Coronary artery (tissue), 2 donors: ENCODE measurements at places on chromosomes 13 and 19.

GRCh38 chr13:36907821-36908220 is 12.2 kb downstream of the SMAD9 start:
- DNase-seq, result no peak

- no peak for DNase-seq
These were observed 7.4 kb upstream of the KLHL26 start for GRCh38 chr19:18629166-18630088.

DNA sequence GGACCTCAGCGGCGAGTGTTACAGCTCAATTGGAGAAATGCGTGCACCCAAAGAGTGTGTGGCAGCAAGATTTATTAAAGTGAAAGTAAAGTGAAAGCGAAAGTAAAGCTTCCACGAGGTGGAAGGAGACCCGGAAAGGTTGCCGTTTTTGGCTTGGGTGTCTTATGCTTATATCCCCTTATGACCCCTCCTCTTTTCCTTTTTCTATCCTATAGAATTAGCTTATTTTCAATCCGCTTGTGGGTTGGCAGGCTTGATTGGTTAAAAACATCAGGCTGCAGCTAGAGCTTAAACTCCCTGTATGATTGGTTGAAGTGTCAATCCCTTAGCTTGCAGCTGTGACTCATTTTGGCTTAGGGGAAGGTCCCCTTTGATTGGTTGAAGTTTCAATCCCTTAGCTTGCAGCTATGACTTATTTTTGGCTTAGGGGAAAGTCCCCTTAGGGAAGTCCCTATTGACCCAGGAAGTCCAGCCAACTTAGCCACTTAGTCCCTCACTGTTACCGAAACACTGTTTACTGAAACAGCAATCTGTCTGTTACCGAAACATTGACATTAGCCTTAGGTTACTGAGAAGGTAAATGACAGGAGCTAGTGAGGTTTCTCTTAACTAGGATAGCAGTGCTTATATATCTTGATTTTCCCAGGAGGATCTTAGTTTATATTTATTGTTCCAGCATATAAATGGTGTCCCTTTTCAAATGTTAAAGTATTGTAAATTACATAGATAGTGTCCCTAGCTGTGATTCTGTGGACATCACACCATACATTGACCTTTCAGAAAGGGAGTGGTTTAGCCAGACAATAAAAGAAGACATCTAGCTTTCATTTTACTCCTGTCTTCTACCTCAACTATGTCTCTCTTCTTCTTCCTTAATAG is 575.8 kb downstream of the DACH1 start:
- no peak for DNase-seq

DNA sequence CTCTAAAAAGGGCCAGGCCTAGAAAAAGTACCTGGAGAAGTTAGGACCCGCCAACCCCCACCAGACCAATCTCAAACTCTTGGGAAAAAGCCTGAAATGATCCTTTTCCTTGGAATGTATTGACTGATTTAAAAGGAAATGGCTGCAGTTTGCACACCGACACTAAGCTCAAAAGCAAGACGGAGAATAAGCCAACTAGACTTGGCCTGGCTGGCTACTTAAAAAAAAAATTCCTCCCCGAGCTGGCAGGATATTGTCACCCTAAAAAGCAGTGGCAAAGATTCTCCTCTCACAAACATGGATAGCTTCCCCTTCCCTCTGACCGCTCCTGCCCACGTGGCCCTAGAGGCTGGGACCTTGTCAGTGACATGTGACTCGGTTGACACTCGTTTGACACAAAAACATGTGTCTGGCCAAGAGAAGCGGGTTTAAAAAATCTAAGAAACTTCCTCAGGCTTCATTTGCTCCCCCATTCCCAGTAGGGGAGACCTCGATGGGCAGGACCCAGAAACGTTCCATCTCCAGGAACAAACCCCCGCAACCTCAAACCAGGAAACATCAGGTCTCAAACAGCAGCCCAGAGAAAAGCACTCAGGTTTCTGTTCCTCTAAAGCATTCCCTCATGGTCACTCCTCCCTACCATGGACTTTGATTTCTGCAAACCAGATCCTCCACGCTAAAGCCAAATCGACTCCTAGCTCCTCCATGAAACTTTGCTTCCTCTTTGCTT is 1.3 kb downstream of the RFX1 start:
- peak; percentile 89 for DNase-seq

- DNase-seq, result no peak
These were observed 341.3 kb downstream of the SPRY2 start for GRCh38 chr13:79999601-80000000.

DNA sequence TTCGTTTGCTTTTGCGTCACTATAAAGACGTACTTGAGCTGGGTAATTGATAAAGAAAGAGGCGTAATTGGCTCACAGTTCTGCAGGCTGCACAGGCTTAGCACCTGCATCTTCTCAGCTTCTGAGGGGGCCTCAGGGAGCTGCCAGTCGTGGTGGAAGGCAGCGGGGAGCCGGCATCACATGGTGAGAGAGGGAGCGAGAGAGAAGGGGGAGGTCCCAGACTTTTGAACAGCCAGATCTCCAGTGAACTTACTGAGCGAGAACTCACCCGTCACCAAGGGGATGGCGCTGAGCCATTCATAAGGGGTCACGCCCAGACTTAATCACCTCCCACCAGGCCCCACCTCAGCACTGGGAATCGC is 58.7 kb upstream of the F7 start:
- no peak for DNase-seq

DNA sequence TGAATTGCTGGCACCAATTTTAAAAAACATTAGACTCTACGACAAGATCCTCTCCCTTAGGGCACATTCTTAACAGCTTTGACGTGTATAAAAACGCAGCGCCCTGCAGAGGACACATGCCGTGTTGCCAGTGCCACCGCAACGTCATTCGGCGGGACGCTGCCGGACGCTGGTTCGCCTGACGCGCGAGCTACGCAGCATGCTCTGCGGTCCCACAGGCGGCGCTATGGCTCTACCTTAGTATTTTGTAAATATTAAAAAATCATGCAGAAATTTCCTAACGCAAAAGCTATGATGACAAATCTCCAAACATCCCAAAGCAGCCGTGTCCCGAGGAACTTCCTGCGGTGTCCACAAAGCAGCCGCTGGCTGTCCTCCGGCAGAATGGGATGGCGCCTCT is 4.2 kb upstream of the ADPRHL1 start:
- no peak for DNase-seq

GRCh38 chr19:11577451-11578257 is at the start of gene ACP5:
Gene ACP5, minus strand, starts transcription at chr19:11577645. Its CDS starts 328 bp downstream, at chr19:11577317.
- DNase-seq, result no peak

- DNase-seq, result no peak
These were observed 932 bp downstream of the SLC35E1 start for GRCh38 chr19:16571283-16571682.

DNA sequence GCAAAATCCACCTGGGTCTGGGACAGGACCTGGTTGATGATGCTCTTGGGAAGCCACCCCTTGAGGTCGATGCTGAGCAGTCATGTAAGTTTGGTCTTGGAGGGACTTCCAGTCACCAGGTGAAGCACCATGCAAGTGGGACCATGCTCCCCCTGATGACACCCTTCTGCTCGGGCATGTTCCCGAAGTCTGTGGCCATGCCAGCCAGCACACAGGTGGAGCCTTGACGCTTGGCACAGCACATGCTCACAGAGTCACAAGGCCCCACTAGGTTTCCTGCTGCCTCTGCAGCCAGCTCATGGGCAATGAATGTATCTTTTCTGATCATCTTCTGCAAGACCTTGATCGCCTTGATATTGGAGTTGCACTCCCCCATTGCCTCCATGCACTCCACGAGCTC is 1920.2 kb downstream of the PCDH9 start:
- DNase-seq, result no peak

- DNase-seq, result no peak
These were observed 277.0 kb upstream of the PCDH20 start for GRCh38 chr13:61692691-61693090.

GRCh38 chr13:24459234-24459633 is 53.3 kb downstream of the PARP4 start:
- DNase-seq, result no peak

DNA sequence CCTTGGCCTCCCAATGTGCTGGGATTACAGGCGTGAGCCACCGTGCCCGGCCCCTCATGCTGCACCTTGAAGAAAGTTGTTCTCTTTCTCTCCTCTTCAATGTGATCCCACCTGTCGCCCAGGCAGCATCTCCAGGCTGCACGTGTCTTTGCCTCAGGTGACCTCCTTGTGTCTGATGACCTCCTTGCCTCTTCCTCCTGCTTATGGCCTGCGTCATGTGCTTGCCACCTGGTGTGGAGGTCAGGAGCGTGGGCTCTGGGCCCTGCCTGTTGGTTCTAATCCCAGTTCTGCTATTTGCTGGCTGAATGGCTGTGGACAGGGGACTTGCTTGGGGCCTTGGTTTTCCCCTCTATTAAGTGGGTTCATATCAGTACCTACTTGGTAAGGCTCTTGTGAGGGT is 6.3 kb downstream of the BICRA start:
- DNase-seq, result no peak

GRCh38 chr19:42303101-42303464 is 659 bp upstream of the PAFAH1B3 start:
- no peak for DNase-seq

- no peak for DNase-seq
These were observed 73.9 kb upstream of the SLC10A2 start for GRCh38 chr13:103140001-103140671.

- no peak for DNase-seq
These were observed 2.9 kb downstream of the TMPRSS9 start for GRCh38 chr19:2362970-2363300.

DNA sequence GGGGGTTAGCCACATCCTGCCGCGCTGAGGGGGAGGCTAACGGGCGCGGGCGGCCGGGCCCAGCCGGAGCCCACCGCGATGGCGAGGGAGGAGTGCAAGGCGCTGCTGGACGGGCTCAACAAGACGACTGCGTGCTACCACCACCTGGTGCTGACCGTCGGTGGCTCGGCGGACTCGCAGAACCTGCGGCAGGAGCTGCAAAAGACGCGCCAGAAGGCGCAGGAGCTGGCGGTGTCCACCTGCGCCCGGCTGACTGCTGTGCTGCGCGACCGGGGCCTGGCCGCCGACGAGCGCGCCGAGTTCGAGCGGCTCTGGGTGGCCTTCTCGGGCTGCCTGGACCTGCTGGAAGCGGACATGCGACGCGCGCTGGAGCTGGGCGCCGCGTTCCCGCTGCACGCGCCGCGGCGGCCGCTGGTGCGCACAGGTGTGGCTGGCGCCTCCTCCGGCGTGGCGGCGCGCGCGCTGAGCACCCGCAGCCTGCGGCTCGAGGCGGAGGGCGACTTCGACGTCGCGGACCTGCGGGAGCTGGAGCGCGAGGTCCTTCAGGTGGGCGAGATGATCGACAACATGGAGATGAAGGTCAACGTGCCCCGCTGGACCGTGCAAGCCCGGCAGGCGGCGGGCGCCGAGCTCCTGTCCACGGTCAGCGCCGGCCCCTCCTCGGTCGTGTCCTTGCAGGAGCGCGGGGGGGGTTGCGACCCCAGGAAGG is 692 bp downstream of the RGS9BP start:
- DNase-seq, result no peak
